Activated CD4-positive, CD25-positive, alpha-beta regulatory T cell treated with anti-CD3 and anti-CD28 coated beads, Interleukin-2, amount 50 U/mL, for 16 hours (primary cell): ENCODE measurements at places on chromosomes 12 and 14.

- DNase-seq, result no peak
Observed at GRCh38 chr14:58562141-58562540, 75.6 kb upstream of the DACT1 start.

DNA sequence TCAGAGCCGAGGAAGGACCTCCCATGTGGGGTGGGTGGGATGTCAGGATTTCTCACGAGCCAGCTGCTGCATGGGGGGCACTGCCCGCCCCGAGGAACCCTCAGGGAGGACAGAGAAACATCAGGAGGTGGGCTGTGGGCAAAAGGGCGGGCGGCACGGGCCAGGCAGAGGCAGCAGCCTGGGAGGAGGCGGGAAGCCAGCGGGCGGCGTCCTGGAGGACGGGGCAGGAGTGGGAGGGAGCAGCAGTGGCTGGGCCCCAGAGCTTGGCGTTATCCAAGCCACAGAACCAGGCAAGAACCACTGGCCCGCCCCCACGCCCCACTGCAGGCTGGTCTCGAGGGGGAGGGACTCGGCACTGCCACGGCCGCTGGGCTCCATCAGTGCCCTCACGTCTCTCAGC is 2.4 kb downstream of the C14orf180 start:
- no peak for DNase-seq

DNA sequence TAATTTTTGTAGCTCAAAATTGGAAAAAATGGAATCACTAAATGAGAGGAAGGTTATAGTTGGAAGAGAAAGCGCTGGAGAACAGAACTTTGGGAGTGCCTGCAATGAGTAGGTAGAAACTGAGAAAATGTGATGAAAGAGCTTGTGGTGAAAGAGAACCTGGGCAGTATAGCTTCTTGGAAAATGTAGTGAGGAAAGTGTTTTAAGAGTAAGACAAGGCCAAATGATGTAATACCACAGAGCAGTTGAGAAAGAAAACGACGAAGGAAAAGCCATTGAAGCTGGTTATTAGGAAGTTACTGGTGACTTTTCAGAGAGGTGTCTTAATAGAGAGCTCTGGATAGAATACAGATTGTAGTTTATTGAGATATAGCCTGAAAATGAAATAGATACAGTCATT is 255.3 kb downstream of the AEBP2 start:
- DNase-seq, result no peak

GRCh38 chr12:86948851-86949250 is 692.7 kb upstream of the MGAT4C start:
- DNase-seq, result no peak

- no peak for DNase-seq
Observed at GRCh38 chr14:50452979-50453705, 56.5 kb upstream of the CDKL1 start.

DNA sequence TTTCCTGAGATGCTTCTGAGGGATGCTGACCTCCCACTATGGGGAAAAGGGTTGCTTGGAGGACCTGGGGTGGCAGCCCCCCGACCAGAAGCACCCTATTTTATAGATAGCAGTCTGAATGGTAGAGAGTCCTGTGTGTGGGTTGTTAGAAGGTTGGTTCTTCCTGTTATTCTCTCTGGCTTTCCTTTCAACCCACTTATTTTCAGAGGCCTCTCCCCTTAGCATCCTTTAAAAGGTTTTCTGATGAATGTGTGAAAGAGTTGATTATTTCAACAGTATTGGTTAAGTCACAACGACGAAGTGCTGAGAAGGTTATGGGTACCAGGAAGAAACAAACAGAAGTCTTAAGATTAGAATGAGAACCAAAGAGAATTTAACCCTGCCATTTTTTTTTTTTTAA is 20.8 kb upstream of the MANSC4 start:
- no peak for DNase-seq

DNA sequence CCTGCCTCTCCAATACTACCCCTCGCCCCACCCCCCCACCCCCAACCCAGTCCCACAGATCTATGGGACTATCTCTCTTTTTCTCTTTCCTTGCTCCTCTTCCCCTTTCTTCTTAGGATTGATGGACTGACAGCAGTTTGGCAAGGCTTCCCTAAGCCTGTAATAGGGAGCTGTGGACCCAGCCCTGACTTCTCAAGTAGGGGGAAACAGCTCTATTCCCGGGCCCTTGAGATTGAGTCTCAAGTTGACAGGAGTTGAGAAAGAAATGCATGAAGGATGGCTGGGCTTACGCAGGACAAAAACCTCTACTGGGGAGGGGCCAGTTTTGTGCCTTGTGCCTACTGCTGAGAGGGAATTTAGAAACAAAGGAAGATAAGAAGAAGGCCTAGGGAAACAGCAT is 60.4 kb downstream of the SMUG1 start:
- no peak for DNase-seq

DNA sequence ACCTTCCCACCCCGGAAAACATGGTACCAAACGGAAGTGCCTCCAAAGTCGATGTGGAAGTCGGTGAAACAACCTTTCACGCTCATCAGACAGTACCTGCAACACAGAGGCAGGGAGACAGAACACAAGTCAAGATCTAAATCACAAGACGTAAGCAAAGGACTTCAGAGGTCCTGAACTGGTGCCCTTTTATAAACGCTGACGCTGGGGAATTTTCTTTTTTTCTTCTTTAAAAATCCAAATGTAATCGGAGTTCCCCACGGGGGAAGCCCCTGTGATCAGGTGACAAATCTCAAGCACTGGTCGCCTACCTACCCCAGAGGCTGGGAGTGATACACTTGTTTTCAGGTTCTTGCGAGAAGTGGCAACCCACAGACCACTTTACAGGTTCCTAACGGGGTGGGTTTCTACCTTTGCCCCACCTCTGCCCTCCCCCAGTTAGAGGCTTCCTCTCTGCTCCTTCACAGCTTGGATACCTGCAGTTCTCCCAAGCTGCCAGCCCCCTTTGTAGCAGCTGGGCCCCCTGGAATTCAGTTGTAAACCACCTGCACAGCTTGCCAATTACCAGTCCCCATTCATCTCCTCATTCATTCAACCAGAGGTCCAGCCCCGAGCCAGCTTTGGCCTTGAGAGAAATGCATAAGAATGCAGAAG is 46.2 kb downstream of the KDM2B start:
- DNase-seq, result peak; percentile 46

GRCh38 chr14:68199554-68200151 is 380.1 kb downstream of the RAD51B start:
- DNase-seq, result no peak

DNA sequence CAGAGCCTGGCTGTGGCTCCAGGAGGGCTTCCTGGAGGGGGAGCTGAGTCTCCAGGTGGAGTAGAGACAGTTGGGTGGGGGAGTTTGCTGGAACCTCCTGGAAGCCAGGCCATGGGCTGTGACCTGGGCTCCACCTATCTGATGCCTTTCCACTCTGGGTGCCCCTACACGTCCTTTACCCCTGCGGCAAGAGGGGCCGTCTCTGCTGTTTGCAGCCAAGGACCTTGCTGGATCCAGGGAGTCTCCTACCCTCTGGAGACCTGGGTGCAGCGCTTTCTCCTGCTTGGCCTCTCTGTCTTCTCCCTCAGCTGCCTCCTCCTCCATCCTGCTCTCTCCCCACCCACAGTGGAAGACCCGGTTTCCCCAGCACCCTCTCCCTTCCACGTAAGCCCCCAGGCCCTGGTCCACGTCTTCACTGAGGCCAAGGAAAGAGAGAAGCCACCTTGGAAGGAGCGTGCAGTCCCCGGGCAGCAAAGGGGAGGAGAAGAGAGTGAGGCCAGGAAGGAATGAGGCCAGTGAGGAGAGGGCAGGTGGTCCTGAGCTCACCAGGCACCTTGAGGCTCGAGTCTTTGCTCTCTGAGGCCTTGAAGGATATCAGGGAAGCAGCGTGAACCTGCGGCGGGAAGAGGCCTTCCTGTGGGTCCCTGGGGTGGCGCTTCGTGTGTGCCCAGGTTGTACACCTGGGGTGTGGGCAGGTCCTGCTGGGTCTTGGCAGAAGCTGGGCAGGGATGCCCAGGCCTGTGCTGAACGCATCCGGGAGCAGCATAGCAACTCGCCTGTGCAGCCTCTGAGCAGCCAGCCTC is 294.3 kb upstream of the RTL1 start:
- DNase-seq, result no peak

GRCh38 chr14:33521192-33521591 is 429.7 kb downstream of the EGLN3 start:
- DNase-seq, result no peak

GRCh38 chr12:124765581-124766489 is 97.8 kb downstream of the SCARB1 start:
- DNase-seq, result no peak

DNA sequence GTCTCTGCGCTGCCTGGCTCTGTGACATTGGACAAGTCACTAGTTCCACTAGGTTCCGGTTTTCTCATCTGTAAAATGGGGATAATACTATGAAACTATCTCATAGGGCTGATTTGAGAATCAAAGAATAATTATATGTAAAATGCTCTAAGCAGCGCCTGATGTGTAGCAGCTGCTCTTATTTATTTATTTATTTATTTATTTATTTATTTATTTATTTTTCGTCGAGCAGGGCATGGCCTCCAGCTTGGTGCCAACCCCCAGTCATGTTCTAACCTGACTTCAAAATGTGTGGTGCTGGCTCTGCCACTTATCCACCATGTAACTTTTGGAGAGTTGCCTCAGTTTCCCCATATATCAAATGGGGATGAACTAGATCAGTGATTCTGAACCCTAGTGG is 93.5 kb upstream of the GSC start:
- DNase-seq, result no peak

DNA sequence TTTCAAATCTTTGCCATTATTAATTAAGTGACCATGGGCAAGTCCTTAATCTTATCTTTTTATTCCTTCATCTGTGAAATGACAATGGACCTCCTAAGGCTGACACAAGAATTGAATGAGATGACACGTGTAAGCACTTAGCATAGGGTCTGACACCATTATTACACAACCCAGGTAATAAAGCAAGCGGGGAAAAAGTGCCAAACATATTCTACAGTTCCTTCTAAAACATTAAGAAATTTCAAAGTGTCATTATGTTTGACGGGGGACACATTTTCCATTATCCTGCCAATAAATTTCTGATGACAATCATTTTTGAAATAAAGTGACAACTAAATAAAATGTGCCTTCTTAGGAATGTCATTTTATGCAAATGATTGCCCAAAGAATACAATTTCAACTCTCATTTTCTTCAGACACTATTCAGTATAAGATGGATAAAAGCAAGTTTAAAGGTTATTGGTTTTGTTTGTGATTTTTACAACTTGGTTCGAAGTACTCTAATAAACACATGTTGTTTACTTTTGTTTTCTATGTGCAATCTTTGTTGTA is 3.0 kb downstream of the ANKS1B start:
- DNase-seq, result no peak

DNA sequence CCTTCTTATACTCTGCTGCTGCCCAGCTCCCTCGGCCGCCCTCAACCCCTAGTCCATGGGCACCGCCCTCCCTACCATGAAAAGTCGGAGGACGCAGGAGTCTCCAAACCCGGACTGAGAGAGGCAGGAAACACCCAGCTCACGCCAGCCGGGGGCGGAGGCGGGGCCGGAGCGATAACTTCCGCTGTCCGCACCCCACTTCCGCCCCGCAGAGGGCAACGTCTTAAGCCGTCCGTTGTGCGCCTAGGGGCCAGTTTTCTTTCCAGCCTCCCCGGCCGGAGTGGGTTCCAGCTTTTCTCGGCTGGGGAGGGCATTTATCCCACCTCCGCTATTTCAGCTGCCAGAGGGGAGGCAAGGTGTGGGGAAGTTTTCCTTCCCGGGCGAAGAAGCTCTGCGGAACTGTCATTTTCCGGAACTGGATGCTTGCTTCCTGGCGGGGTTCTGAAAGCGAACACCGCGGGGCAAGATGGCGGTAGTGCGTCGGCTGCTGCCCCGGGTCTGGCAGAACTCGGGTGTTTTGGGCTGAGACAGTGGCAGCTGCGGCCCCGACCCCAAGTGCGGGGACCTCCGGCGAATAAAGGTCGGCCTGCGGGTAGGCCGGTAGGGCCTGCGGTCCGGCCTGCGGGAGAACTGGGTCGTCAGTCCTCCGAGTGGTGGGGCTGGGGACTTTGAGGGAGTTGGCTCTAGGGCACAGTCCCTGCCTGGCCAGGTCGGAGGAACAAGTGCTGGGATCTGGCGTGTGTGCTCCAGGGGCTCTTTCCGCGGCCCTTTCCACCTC is at the start of the genes KCTD10 and UBE3B:
KCTD10 (minus strand) TSS at position 116 of the 778 bp plus-strand sequence; CDS start at position 78, 38 bp downstream.
UBE3B (plus strand) TSS at position 450 of the 778 bp plus-strand sequence. CDS start 5,918 bp downstream, outside the sequence.
- peak; percentile 67 for DNase-seq
